ENCODE measurements at places on chromosomes 3 and 15.

GRCh38 chr15:73391128-73391872 lies 22.5 kb upstream of the HCN4 start:
- DNase-seq = no peak

- DNase-seq = no peak
Observed at GRCh38 chr3:69983546-69984265, 15.8 kb upstream of the SAMMSON start.

DNA sequence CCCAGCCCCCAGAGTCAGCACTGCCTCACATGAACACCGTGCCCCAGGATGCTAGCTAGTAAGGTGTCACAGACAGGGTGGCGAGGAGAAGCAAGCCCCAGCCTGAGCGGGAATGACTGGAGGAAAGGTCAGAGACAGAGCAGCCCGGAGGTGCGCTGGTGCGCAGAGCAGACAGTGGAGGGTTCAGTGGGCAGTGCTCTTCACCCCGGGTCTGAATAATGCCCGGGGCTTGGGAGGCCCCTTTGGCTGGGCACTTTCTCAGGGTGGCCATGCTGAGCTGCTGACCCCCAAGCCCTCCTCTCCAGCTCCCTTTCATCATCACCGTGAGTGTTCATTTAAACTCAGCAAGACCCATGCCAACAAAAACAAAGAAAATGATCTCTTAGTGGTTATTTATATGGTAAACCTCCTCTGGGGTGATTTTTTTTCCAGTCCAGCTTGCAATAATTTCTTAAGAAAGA lies 110.8 kb downstream of the VGLL4 start:
- DNase-seq = no peak

DNA sequence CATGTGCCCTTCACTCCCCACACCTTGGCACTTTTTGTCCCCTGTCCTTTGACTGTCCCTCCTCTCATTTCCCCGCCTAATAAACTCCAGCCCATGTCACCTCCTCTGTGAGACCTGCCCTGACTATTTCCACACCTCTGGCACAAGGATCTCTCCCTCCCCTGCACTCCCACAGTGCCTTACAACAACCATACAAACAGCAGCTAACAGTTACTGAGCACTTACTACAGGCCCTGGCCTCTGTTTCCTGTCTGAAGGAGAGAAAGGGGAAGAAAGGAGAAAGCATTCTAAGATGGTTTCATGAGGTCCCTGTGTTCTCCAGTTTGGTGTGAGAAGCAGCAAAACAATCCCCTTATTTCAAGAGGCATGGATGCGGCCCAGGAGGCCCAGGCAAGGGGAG lies 20.0 kb upstream of the TRH start:
- no peak for DNase-seq

DNA sequence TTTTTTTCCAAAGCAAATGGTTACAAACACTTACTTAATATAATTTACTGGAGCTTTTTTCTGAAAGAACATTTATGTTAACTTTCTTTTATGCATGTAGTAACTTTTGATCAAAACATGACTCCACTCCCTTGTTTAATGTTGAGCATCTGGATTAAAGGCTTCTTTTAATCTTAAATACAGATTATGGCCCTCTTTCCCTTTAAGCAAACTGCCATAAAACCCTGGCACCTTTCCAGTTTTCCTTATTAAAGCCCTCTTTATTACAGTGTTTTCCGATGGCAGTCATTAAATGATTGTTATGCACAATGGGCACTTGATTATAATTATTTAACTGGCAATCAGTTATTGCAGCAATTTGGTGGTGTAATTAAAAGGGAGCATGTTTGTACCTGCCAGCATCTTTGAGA lies 167.0 kb downstream of the VGLL4 start:
- DNase-seq = no peak

DNA sequence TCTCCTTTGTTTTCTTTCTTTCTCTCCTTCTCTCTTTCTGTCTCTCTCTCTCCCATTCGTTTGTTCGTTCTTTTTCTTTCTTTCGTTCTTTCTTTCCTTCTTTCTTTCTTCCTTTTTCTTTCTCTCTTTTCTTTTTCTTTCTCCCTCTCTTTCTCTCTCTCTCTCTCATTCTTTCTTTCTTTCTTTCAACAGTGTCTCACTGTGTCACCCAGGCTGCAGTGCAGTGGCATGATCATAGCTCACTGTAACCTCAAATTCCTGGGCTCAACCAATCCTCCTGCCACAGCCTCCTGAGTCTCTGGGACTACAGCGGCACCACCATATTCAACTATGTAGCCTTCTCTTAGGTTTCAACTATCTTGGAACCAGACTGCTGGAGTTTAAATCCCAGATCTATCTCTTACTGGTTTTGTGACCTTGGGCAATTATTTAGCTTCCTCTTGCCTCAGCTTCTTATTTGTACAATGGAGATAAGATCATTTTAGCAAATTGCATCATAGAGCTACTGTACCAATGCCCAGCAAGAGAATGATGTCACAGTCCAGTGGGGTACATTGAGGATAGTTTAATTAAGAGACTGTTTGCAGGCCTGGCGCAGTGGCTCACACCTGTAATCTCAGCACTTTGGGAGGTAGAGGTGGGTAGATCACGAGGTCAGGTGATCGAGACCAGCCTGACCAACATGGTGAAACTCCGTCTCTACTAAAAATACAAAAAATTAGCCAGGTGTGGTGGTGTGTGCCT lies 27.3 kb upstream of the PARL start:
- DNase-seq = no peak

GRCh38 chr3:108598375-108598774 lies 8.9 kb downstream of the DZIP3 start:
- DNase-seq = no peak

- no peak for DNase-seq
Observed at GRCh38 chr3:9007213-9007612, 43.9 kb upstream of the RAD18 start.

DNA sequence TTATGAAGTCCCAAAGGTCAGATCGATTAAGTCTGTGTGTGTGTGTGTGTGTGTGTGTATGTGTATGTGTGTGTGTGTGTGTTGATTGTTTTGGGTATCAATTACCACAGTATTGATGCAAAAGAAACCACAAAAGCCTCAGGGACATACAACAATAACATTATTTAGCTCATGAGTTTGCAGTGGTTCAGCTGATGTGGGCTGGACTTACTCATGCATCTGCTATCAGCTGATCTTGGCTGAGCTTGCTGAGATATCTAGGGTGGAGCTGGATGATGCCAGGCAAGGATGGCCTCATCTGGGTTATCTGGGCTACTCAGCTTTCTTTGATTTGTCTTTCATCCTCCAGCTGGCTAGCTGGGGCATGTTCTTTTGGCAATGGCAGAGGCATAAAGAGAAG lies 82.4 kb upstream of the PRR23C start:
- no peak for DNase-seq

Measured in 8988T (cell line).